ENCODE measurements at places on chromosomes 11 and 22. TPM values are rescaled to one million over a fixed set of nuclear protein-coding genes. Genes with fewer than 3 reads are reported as not detected.
A peak's percentile ranks its signal among the peaks of the same experiment; 100 is the strongest.

DNA sequence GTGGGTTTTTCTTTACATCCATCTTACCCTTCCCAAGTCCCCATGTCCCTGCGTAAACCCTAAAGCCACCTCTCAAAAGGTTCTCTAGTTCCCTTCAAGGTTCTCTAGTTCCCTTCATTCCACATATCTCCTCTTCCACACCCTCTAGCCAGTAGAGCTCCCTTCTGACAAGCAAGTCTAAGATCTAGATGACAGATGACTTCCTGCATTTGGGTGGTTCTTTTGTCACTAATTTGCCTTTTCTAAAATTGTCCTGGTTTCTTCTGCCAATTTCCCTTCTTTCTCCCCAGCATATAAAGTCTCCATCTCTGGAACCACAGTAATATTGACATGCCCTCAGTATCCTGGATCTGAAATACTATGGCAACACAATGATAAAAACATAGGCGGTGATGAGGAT lies 7.8 kb downstream of the CD3E start:
- no peak for DNase-seq

DNA sequence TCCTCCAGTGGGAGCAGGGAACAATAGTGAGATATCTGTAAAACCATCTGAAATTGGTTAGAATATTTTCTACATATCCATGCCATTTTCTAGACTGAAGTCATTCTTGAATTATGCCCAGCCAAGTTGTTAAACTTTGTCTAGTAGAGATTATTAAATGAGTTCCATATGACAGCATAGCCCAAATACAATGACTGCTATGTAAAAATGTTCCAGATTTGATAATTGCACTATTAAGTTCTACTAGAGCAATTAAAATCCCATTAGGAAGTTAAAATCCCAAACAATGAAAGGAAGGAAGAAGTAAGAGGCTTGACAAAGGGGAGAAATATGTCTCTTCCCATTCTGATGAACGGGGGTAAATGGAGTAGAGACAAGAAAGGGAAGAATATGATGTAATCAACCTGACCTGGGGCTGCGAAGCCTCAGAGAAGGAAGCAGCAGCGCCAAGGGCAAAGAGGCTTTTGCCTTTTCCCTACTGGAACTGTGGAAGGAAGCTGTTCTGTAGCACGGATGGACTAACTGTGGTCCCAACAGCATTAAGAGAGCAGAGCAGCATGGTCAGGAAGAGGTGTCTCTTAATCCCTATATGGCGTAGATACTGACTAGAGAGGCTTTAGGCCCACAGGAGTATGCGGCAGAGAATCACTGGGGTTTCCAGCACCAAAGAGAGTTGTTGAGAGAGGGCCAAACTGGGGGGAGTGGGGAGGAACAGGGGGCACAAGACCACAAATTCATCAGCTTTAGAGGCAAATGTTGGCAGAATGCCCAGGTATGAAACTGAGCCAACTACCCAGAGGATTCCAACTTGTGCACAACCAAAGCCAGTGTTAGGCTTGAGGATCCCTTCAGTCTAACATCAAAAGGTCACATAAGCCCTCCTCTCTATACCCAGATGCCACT lies 26.7 kb downstream of the RRP8 start:
- DNase-seq, result peak; percentile 61

GRCh38 chr11:8871171-8871775 lies 39.7 kb upstream of the AKIP1 start:
- DNase-seq, result peak; percentile 96

GRCh38 chr11:107370390-107370789 lies 87.2 kb downstream of the CWF19L2 start:
- peak; percentile 8 for DNase-seq

- no peak for DNase-seq
Observed at GRCh38 chr11:46457021-46457420, 65.4 kb upstream of the CHRM4 start.

GRCh38 chr11:63503492-63503891 lies 2.4 kb upstream of the LGALS12 start:
- no peak for DNase-seq

DNA sequence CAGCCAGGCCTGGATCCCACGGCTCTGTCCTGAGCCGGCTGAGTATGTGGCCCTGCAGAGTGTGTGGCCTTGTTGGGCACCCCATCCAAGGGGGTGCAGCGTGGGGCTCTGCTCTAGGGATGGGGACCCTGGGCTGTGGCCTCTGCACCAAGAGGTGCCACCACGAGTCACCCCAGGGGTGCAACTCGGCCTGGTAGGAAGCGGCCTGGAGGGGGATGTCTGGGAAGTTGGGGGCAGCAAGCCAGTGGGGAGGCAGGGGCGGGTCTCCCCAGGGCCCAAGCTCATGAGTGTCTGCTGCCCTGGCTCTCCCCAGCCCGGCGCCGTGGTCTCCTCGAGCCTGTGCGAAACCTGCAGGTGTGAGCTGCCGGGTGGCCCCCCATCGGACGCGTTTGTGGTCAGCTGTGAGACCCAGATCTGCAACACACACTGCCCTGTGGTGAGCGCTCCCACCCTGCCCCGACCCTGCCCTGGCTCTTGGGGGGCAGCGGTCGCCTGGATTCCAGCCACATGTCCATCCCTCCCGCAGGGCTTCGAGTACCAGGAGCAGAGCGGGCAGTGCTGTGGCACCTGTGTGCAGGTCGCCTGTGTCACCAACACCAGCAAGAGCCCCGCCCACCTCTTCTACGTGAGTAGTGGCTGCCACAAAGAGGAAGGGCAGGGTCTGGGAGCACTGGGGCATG lies 24.2 kb upstream of the MUC5B start:
- DNase-seq, result no peak

DNA sequence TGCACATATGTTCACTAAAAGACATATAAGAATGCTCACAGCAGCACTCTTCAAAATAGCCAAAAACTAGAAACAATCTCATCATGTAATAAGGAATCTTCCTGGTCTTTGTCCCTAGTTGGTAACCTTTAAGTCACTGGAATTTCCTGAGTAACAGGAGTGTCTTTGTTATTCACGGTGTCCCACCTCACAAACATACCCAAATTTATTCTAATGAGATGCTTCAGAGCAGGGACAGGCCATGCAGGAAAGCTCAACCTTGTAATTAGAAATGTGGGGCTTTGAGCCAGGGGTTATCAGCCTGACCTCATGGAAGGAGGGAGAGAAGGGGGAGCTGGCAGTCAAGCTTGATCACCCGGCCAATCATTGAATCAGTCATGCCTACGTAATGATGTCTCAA lies 40.3 kb upstream of the NFRKB start:
- no peak for DNase-seq

DNA sequence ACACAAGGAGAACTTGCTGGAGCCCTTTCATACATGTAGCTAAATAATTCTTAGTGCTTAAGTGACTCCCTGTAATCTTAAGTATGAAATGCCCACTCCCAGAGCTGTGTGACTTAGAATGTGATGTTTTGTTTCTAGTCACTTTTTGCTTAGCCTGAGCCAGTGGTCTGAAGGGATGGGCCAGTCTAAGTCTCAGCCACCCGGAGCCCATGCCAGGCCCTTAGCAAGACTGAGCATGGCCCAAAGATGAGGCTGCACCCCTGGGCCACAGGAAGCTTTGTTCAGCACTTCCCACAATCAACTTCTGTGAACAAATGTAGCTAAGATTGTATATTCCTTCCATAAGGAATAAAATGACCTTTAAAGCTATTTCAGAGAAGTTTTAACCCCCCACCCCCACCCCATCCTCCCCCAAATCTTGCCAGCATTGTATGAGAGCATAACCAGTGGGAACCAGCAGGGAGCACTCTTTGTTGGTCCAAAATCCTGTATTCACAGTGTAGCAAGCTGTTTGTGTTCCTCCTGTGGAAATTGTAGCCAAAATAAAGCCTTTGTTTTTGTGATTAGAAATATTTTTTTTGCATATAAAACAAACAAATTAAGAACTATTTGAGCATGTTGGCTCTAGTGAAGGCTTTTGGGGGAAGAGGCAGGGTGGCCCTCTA lies 73.8 kb upstream of the GAL start:
- no peak for DNase-seq

DNA sequence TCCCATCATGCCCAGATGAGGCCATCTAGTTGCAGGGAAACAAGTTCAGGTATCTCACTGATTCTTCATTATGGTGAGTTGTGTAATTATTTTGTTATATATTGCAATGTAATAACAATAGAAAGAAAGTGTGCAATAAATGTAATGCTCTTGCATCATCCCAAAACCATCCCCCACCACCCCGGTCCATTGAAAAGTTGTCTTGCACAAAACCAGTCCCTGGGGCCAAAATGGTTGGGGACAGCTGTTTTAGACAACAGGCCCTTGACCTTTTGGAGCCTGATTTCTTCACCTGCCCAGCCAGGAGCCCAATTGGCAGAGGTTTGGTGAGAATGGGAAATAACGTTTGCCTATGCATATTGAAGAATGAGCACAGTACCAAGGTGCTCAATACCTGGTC lies 15.9 kb downstream of the MPEG1 start:
- no peak for DNase-seq

DNA sequence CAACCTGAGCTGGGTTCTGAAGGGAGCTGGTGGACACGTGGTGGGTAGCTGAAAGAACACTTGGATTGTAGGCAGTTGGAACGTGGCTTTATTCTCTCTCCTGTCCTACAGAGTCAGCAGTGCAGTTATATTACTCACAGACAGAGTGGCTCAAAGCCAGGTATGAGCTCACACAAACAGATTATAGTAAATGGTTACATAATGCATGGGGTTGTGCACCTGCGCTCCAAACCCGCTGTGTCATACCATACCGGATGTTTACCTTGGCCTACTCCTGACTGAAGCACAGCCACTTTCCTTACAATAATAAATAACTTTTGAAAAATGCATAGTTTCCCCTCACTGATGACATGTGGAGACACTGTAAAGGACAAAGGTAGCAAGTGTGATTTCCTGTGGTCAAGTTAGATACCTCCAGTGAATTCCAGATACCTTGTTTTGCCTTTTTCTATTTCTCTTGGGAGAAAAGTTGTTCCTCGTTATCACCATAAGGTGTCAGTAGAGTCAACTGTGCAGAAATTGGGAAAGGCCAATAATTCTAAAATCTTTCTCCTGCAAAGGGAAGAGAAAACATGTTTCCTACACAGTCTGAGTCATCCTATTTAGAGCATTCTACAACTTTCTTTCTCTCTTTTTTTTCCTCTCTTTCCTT lies 13.5 kb downstream of the MS4A6A start:
- no peak for DNase-seq

DNA sequence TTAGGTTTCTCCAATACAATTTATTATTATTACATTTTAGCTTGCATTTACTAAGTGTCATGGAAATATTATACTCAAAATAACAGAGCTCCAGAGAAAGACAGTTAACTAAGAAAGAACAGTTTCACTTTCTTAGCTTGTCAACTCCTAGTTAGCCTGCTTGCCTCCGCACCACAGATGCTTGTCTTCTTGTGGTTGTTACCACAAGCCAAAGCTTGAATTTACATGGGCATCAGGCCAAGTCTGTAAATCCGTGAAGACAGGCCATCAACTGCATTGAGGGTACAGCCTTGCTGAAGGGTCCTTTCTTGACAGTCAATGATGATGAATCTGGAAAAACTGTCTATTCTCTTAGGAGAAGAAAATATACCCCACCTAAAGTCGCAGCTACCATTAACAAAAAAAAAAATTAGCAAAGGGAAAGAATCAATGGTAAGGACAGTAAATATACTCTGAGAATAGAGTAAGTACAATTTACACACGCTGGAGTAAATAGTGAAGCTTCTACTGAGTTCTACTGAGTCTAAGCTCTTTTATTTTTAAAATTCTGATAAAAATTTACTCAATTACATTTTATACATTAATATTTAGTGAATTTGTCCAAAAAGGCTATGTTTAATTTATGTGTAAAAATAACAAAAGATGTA lies 15.6 kb upstream of the DENND5A start:
- DNase-seq, result peak; percentile 83

GRCh38 chr22:36125434-36125833 lies 35.1 kb downstream of the APOL3 start:
- no peak for DNase-seq

DNA sequence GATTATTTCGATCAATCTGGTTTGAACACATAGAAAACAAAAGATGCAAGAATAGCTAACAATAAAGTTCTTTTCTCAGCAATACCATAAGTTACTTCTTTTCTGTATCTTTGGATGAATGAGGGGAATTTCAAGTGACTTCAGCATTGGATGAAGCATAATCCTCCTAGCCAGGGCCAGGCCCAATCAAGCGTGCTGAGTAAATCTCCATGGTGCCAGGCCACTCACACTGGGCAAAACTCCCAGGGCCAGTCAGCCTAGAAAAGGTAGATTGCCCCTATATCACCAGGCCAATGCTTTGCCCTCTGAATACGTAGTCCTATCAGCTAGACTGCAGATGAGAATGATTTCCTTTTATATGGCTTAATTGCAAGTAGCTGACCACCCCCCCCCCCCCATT lies 6.0 kb downstream of the CNTF start:
- peak; percentile 34 for DNase-seq

DNA sequence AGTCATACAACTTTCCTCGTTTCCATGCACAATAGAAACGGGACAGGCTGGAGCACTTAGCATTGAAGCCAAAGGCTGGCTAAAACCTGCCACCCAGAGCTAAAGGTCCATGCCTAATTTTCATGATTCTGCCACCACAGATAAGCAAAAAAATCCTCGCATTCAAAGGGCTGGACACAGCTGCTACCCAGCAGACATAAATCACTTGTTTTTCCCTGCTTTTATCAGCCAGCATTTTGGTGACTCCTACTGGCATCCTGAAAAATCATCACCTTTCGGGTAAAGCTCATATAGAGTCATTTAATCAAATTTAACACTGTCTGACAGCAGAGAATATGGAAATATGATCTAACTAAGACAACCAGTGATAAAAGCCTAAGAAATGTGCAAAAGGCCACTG lies 37.9 kb downstream of the ALG9 start:
- DNase-seq, result peak; percentile 9

DNA sequence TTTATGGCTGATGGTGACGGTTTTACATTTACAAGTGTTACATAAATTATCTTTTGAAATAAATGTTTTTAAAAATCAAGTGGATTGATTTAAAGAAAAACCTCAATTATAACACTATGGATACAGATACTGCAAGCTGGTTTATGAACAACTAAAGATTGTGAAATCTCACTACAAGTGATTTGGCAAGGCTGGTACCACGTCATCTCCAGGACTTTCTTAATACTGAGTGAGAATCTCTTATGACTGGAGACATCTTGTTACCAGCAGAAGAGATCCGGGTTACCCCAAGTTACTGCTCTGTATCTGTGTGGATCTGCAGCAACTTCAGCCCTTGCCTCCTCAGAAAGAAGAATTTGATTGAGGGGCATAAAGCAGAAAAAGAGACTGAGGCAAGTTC lies 452.9 kb downstream of the MN1 start:
- DNase-seq, result peak; percentile 52

DNA sequence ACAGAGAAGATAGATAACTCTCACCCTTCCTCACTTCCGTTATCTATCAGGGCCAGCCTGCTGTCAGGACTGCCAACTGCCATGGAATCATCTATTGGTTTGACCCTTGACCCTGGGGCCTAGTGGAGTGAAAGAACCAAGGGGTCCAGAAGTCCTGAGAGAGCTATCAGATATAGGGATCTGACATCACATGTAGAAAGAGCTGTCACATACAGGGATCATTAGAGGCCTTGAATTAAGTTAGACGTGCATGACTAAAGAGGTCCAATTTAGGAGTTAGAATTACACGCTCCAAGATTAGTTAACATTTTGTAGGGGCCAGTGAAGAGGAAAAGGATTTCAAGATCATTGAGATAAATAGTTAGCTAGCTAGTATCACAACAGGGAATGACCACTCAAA lies at the start of gene TMEM225:
TMEM225 (minus strand) TSS at position 101 of the 400 bp plus-strand sequence. CDS start 245 bp downstream, outside the sequence.
- no peak for DNase-seq

The PRRG4 gene
- 0.49 TPM for total RNA-seq

The SYT8 gene
- 0.20 TPM for total RNA-seq

The CRYBB3 gene
- not detected for total RNA-seq

The TBX1 gene
- total RNA-seq, result not detected

The PHF21B gene
- not detected for total RNA-seq

The KRTAP5-1 gene
- not detected for total RNA-seq

The OR52I2 gene
- total RNA-seq, result not detected

The CHST1 gene
- 0.36 TPM for total RNA-seq

The SNX19 gene
- total RNA-seq, result 53.4 TPM

The BRD1 gene
- total RNA-seq, result 8.2 TPM
